ENCODE measurements at places on chromosomes 6 and 20.
A peak's percentile ranks its signal among the peaks of the same experiment; 100 is the strongest.

- no peak for DNase-seq
Measured at GRCh38 chr6:91273729-91274128, 686.9 kb upstream of the MAP3K7 start.

- DNase-seq, result no peak
Measured at GRCh38 chr6:37061157-37061804, 55.8 kb downstream of the FGD2 start.

- DNase-seq, result peak; percentile 37
Measured at GRCh38 chr6:134175532-134176263, 123.3 kb upstream of the SLC2A12 start.

- no peak for DNase-seq
Measured at GRCh38 chr6:111823831-111824607, 49.2 kb downstream of the FYN start.

GRCh38 chr20:34710568-34710839 is 6.4 kb downstream of the TP53INP2 start:
- no peak for DNase-seq

DNA sequence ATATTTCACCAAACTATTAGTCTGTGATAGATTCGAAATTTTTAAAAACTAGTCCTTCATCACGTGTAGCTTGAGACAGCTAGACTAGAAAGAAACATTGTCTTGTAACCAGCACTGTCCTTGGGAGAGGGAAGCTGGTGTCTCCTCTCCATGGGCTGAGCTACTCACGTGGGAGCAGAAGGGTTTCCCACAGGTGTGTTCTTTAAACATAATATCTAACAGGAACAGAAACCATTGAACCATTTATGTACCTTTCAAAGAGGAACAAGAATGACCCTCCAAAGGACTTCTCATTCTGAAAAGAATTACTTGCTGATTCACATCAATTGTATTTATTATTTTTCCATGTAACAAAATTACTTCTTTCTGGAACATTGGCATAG is 72.4 kb upstream of the SYNJ2 start:
- peak; percentile 61 for DNase-seq

GRCh38 chr6:132443206-132443605 is 41.9 kb upstream of the MOXD1 start:
- no peak for DNase-seq
